ENCODE measurements at places on chromosomes 2 and 18.

- no peak for DNase-seq
Measured at GRCh38 chr2:12141618-12142258, 395.3 kb downstream of the LPIN1 start.

GRCh38 chr2:10079870-10080535, at the start of gene CYS1:
Gene CYS1, minus strand, starts transcription at chr2:10080411. Its CDS starts 188 bp downstream, at chr2:10080223.
- peak; percentile 26 for DNase-seq

- DNase-seq: no peak
Measured at GRCh38 chr2:72602711-72603110, 223.1 kb downstream of the EXOC6B start.

- no peak for DNase-seq
Measured at GRCh38 chr2:162072181-162072702, 1.8 kb downstream of the DPP4 start.

- no peak for DNase-seq
Measured at GRCh38 chr2:12236136-12236844, 480.4 kb upstream of the TRIB2 start.

- no peak for DNase-seq
Measured at GRCh38 chr18:9679125-9679524, 29.0 kb upstream of the RAB31 start.

GRCh38 chr2:62998949-62999348, 51.7 kb upstream of the OTX1 start:
- DNase-seq: no peak

DNA sequence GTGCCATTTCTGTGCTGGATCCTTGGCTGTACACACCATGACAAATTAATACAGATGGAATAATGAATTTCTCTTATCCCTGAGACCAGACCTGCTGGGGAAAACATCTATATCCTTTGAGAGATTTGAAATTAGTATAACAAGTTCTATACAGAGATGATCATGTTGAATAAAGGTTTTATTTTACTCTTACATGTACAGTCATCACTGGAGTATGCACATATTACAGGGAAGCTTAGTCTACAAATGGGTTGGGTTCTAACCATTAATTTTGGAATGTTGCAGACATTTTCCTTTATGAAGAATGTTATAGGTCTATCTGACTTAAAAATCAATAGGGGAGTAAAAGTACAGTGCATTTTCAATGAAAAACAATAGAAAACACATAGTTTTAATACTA, 29.9 kb upstream of the MMADHC start:
- DNase-seq: no peak

DNA sequence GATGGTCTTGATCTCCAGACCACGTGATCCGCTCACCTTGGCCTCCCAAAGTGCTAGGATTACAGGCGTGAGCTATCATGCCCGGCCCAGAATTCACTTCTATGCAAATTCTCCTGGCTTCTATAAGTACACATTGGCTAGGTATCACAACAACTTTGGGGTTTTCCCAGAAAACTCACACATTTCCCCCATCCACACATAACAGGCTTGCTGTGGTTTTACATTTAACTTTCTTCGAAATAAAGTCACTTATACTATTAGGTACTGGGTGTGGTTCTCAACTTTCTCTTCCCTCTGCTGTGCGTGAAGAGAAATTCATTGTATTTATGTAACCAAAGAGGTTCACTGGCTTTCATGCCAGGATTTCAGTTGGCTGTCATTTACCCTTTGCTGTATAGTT, 439.4 kb upstream of the CWC22 start:
- DNase-seq: no peak

- DNase-seq: no peak
Measured at GRCh38 chr2:95059656-95060370, 34.3 kb downstream of the MAL start.

- DNase-seq: no peak
Measured at GRCh38 chr18:48609820-48610815, 71.3 kb downstream of the CTIF start.

DNA sequence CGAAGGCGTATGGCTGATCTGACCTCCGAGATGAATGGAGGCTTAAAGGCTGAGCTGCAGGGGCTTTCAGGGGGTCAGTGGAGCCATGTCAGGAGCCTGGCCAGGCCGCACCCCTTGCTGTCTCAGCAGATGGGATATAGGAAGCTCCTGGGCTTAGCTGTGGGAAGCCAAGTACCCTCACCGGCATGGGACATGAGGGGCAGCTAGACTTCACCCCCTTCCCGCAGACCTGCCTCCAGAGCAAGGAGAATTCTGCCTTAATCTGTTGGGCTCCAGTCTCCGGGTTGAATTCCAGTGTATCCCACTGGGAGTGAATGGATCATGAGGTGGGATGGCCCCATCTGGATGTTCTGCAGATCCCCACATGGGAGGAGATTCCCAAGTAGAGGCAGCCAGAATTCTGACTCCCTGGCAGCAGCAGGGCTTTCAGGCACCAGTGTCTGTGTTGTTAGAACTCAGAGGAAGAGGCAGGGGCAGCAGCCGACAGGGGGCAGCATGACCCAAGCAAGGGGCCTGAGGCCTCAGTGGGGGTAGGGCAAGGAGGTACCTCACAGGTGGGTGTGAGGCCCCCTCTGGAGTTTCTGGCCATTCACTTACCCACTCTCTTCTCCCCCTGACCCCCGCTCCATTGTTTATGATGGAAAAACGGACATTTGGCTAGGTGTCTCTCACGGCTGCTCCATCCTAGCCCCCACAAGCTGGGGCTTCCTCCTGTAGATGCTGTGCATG, 19.1 kb downstream of the CAPG start:
- no peak for DNase-seq

DNA sequence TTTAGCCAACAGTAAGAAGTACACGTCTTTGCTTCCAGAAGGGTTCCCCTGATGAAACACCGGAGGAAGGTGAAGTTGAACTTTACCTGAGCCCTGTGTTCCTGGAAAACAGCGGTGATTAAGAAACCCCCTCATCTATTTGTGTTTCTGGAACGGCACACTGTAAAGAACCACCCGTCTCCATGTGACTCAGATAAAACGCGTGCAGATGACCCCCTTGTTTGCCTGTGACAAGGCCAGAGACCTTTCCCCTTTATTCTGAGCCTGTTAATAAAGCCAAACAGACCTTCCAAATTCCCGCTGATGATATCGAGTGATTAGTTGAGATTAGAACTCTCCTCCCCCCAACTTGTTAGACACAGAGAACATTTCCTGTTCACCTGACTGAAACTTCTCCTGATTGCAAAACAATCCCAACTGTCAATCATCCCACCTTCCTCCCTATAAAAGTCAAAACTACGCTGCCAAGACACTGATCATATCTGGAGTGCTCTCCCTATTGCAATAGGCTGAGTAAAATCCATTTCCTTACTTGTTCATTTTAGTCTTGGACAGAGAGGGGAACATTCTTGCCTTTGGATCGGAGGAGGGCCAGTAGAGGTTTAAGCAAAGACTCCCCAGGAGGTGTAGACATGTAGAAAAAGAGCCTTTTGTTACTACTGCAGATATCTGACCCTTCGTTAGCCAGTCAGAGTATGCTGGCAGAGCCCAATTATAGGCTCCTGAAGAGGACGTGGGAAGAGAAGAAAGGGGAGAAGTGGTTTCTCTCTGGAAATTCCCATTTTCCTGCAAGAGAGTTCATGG, 914 bp upstream of the IWS1 start:
- DNase-seq: peak; percentile 16

DNA sequence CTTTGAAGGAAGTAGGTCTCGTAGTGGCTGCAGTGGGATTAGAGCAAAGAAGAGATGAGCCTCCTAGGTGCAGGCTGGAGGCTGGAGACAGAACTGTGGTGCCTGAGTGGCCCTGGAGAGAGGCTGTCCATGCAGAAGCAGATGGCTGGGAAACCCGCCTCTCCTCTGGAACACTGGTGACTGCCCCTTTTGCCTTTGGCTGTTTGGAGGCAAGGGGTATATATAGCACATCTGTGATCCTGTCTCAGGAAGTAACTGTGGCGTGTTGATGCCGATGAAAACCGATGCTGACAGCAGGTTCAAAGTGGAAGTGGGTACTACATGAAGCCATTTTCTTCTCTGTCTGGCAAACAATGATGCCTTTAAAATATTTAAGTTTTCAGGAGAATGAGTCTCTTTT, 43.5 kb downstream of the SLC9A2 start:
- DNase-seq: no peak

DNA sequence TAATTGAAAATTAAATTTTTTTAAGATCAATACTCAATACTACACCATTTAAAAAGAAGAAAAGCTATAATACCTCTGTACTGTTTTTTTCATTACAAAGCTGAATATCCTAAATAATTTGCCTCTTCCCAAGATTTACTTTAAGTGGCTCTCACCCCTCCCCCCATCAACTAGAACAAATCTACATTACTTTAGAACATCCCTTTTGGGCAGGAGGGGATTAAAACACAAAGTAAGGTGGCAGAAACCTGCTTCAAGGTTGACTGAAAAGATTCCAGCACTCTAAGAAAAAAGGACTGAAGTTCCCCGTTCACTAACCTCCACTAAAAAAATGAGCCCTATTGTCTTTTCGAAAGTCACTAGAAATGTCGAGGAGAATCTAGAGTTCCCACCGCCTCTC, 42.3 kb downstream of the SLC38A11 start:
- DNase-seq: no peak

GRCh38 chr2:39492095-39492590, 55.1 kb upstream of the MAP4K3 start:
- no peak for DNase-seq

GRCh38 chr18:31102941-31103340, 720 bp upstream of the DSC2 start:
- no peak for DNase-seq

- DNase-seq: no peak
Measured at GRCh38 chr2:61221819-61222218, 59.8 kb downstream of the C2orf74 start.

DNA sequence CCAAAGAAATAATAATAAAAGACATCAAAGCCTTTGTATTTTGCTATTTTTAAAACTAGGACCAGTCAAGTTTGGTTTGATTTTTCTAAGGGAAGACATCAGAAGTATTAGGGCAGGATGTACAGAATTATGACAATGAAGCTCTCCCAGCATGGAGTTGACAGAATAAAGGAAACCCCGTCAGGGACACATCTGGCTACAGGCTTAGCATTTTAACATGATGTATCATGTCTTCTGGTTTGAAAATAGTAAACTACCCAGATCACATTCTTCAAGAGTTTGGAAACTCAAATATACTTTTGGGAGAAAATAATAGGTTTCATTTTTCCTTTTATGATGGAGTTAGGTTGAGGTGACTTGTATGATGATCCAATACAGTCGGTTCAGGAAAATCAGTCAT, 552.0 kb upstream of the CDH2 start:
- DNase-seq: no peak

DNA sequence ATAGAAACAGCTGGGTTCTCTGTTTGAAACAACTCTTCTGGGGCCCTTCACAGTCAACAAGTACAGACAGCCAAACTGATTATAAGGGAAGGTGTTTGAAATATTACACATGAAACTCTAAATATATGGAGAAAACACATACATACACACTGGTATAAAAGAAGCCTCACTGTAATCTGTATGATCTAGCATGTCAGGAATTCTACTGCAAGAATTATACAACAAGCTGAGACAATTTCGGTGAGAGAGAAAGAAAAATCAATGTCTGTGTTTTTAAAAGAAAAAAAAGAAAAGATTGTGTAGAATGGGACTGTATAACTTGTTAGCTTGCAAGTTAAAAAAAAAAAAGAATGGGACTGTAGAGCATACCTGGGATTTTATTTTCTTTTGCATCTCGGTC, 26.3 kb downstream of the IRS1 start:
- DNase-seq: no peak

- no peak for DNase-seq
Measured at GRCh38 chr2:47405757-47406156, 2.8 kb downstream of the MSH2 start.

DNA sequence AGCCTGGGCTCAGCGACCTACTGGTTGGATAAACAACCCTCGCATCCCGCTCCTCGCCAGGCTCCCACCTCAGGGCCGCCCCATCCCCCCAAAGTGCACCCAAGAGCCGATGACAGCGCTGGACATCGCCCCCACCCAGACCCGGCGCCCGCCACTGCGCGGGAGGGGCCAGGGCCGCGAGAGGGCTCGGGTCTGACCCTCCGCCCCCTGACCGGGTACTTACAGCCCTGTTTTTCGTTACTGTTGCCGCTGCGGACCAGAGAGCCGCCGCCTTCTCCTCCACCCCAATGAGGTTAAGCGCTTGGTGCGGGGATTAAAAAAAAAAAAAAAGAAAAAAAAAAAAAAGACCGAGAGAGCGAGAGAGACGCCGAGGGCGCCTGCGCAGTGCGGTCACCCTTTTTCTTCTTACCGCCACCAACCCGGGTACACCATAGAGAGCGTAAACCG, at the start of gene CLASP1:
TSS of gene CLASP1 (minus strand) at position 314 of the 447 bp plus-strand sequence. CDS start 43,567 bp downstream, outside the sequence.
- peak; percentile 57 for DNase-seq

DNA sequence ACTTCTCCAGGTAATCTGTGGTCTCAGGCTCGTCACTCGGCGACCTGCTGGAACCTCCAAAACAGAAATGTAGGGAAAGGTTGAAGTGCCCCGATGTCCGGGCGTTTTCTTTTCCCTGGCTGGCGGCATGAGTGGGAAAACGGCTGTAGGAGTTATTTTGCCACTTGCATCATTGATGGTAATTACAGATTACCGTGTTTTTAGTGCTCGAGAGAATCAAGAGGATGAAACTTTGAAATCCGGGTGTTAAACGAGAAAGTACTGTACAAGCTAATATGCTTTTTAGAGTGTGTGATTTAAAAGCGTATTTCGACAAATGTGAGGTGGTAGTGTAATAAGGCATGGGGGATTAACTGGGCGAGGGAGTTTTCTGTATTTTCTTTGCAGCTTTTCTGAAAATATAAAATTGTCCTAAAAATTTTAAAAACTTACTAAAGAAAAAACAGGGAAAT, 819 bp downstream of the GRHL1 start:
- no peak for DNase-seq

GRCh38 chr2:187877391-187877790, 323.2 kb upstream of the TFPI start:
- no peak for DNase-seq

DNA sequence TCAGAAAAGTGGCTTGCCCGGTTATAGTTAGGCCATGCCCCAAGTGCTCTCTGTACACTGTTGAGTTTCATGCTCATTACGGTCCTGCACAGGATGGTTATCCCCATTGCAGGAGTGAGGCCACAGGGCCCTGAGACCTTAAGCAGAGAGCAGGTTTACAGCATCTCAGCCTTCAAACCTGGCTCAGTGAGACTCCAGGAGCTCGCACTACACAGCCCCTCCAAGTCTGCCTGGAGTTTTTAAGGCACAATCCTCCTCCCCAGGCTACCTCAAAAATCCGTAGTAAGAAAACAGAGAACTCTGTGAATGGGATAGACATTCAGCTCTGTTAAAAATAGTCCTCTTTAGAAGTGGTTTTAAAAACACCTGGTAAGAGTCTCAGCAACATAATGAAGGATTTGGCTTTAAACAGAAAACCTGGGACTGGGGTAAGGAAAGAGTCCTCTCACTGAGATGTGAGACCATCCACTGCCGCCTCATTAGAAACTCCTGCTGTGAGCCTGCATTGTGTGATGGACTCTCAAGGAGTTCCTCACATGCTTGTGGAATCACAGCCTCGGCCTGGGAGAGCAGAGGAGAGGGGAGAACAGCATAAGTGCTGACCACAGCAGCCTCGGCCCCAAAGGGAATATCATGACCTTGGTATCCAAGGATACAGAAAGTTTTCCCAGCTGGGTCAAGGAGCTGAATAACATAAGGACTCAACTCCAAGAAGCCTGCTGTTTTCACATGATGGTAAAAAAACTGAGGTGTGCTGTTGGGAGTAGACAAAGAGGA, 214.8 kb downstream of the ATAD2B start:
- DNase-seq: no peak

- no peak for DNase-seq
Measured at GRCh38 chr2:80527119-80527518, 222.6 kb upstream of the LRRTM1 start.

GRCh38 chr2:47061944-47062678, 93.0 kb downstream of the STPG4 start:
- no peak for DNase-seq

GRCh38 chr2:7598402-7598801, 681.2 kb downstream of the RNF144A start:
- DNase-seq: no peak

Measured in NCI-H2171 (cell line).